IMR-90 (cell line): ENCODE measurements at places on chromosomes 12 and 14. TPM values are rescaled to one million over a fixed set of nuclear protein-coding genes. Genes with fewer than 3 reads are reported as not detected.

- DNase-seq = peak; percentile 99
Measured at GRCh38 chr12:110109037-110109836, 14.9 kb upstream of the IFT81 start.

DNA sequence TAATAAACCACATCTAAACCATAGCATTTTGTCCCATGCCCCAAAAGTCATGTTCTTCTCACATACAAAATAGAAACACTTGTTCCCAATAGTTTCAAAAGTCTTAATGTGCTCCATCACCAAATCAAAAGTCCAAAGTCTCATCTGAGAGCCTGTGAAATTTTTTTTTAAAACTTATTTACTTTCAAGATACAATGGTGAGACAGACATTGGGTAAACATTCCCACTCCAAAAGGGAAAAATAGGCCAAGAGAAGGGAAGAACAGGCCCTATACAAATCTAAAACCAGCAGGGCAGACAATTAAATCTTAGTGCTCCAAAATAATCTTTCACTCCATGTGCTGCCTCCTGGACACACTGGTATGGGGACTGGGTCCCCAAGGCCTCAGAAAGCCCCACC, 84.4 kb upstream of the AMIGO2 start:
- no peak for DNase-seq

DNA sequence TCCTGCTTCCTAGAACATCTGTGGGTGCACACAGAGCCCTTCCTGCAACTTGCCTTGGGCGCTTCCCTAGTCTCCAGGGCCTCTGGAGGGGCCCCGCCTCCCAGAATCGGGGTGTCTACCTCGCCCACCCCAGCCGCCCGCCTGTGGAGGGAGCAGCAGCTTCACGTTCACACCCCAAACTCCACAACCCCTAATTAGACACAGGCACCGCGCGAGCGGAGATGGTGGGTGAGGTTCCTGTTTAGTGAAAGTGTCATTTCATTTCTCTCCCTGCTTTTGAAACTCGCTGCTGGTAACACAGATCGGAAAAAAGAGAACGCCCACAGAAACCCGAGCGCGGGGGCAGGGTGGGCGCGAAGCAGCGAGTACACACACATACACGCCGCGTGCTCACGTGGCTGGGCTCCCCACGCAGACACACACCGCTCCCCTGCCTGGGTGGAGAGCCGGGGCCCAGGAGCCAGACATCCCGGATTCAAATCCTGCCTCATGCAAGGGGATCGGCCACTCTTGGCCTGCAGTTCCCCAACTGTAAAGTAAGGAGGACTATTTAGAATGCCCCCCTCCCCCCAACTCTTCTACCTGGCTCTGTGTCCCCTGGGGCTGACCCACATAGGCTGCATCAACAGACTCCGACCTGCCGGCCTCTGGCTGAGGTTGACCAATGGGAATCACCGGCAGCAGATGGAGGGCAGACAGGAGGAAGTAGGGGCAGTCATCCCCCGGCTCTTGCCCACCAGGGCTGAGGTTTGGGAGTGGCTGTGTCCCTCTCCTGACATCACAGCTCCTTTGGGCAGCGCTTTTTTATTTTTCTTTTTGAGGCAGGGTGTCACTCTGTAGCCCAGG, 79.2 kb upstream of the NCOR2 start:
- no peak for DNase-seq

COX8C gene
- not detected in 2 replicates for total RNA-seq

- DNase-seq = no peak
Measured at GRCh38 chr14:102870994-102871831, 51.2 kb upstream of the AMN start.

GRCh38 chr14:81638656-81639280, 105.1 kb upstream of the SEL1L start:
- no peak for DNase-seq

DNA sequence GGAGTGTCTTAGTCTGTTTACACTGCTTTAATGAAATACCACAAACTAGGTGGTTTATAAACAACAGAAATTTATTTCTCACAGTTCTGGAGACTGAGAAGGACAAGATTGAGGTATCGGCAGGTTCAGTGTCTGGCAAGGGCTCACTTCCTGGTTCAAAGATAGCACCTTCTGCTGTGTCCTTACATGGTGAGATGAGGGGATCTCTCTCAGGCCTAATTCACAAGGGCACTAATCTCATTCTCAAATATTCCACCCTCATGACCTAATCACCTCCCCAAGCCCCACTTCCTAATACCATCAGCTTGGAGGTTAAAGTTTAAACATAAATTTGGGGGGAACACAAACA, 35.0 kb upstream of the PLEK2 start:
- DNase-seq = no peak

HOXC10 gene
- total RNA-seq = not detected in 2 replicates

L3HYPDH gene
- 40.9 and 54.7 TPM in 2 replicates for total RNA-seq

DNA sequence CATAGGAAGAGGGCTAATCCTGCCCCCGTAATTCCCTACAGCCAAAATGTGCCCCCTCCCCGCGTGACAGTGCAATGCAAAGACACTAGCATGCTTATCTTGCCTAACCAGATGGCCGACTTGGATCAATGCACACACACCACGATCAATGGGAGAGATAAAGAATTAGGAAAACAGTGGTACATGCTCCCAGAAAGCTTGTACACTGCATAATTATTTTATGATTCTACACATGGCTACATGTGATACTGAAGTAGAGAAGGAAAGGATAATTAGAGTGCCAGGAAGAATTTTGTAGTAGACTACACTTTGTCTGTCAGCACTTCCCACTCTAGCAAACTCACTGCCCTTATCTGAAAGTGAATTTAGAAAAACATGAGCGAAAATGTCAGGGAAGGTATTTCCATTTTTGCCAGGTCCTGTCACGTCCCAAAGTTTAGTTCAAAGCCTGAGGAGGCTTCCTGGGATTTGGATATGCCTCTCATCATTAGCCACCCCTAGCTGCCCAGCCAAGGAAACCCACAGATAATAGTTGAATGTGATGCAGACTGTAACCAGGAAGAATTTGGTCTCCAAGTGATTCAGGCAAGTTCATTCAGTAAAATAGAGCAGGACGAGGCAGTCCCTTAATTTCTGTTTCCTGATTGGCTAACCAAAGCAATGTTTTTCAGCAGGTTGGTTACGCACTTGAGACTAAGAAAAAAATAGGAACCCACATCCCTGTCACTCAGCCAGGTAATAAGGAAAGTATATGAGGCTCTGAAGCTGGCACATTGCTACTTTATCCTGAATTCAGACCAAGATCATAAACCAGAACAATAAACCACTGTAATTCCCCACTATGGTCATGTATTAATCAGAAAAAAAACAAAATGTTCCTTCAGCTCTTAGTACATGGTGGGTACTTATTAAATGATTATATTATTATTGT, 199.6 kb upstream of the OTX2 start:
- DNase-seq = no peak

- DNase-seq = no peak
Measured at GRCh38 chr14:57573173-57573572, 79.5 kb upstream of the CCDC198 start.

- DNase-seq = no peak
Measured at GRCh38 chr12:92061061-92061460, 84.6 kb downstream of the BTG1 start.

DNA sequence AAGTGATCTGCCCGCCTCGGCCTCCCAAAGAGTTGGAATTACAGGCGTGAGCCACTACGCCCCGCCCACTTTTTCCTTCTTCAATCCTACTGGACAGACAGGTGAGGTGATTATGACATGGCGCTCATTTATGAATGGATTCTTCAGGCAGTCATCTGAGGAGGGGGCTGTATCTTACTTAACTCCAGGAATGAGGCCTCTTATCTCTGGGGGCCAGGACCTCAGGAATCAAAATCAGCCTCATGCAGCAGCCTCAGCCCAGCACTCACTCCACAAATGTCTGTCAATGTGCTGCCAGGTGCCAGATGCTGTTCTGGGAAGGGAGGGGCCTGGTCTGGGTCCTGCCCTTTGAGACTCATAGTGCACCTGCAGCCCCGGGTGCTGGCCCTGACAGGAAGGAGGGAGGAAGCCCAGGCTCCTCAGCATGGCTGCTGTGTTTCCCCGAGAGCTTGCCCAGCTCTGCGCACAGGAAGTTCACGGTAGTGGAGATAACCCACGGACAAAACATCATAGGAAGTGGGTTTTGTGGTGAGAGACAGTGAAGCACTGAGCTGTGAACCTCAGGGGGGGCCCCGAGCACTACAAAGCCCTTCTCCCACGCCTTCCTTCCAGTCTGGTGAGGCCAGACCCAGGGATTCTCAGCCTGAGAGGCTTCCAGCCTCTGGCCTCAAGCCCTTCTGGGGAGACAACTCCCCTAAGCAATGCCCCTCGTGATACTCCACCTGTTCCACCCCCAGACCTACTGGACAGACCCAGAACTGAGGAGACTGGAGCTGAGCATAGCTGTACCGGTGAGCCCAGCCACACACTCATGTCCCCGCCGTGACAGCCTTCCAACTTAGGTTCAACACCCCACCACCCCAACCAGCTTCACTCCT, 22.3 kb downstream of the GALNT6 start:
- DNase-seq = peak; percentile 60

DNA sequence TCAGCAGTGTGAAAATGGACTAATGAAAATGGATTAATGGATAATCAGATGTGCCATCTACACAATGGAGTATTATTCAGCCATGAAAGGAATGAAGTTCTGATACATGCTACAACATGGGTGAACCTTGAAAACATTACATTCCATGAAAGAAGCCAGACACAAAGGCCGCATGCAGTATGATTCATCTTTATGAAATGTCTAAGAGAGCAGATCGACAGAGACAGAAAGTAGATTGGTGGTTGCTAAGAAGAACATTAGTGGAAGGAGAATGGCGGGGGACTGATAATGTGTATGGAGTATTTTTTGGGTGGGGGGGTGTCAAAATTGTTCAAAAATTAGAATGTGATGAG, 47.3 kb downstream of the PRKAB1 start:
- peak; percentile 7 for DNase-seq

C3AR1 gene
- 0.28 and 0.36 TPM in 2 replicates for total RNA-seq

INHBC gene
- total RNA-seq = not detected in 2 replicates

GRCh38 chr12:23504641-23505399, 444.6 kb downstream of the SOX5 start:
- no peak for DNase-seq

GRCh38 chr14:94368956-94369355, 19.4 kb downstream of the SERPINA1 start:
- DNase-seq = no peak

LRRC43 gene
- 0.36 TPM in 1 of 2 replicates, not detected in the other for total RNA-seq

DNA sequence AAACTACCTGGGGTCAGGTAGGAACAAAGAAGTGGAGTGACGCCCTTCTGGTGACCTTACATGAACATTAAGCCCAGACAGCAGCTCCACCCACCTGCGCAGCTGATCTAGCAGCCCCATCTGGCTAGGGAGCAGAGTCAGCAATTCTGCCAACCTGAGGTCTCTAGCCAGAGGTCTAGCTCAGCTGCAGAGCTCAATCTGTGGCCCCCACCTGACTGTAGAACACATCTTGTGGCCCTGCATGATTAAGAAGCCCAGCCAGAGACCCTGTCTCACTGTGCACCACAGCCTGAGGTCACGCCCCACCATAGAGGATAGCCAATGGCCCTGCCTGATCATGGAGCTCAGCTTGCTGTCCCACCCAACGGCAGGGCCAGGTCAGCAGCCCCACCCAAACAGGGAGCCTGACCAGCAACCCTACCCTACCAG, 50.6 kb upstream of the HIGD1C start:
- no peak for DNase-seq

GRCh38 chr12:27342536-27342935, 9.9 kb downstream of the BMAL2 start:
- no peak for DNase-seq

PTPRR gene
- 0.18 and 0.28 TPM in 2 replicates for total RNA-seq

OR4E2 gene
- not detected in 2 replicates for total RNA-seq

DNA sequence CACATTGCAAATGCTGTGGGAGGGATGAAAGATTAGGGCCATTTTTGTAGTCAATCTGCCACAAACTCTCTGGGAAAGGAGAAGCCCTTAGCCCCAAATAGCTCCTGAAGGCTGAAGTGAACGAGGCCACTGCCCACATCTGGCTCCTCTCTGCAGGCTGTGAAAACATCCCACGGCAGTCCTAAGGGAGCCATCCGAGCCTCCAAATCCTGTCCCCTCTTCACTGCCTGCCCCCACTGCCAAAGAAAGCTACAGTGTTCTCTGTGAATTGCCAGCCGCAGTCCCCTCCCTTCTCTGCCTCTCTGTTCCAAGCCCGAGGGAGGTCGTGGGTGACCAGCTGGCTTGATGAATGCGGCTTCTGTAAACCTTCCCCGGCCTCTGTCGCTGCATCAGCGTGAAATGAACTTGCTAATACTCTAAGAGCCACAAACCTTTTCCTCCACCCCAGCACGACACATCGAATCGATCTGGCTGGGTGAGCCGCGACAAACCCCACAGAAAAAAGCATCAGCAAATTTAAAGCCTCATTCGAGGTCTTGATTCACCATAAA, 180.7 kb upstream of the NRXN3 start:
- no peak for DNase-seq

DNA sequence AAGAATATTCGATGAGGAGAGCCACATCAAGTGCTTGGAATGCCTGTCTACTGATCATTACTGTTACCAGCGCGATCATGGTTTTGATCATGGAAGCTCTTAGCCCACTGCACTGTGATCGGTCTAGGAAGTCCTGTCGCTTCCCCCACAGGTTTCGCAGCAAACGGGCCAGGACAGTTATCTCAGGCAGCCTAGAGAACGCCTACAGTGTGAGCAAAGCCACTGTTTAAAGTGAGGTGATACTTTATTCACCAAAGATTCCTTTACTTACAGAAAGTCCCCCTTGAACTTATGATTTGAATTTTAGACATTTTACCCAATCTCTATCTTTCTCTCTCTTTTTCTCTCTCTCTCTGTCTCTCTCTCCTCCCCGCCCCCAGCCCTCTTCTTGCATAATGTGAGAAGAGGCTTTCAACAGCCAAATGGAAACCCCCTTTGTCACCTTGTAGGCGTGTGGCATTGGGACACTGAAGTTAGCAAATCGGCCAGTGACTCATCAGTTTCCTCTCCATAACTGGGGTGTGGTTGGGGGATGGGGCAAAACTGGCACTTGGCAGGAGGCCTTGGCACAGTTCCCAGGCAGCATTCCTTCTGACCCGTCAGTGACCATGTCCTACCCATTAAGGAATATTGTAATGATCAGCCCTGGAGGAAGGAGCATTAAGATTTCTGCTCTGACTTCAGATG, 214.8 kb downstream of the CHST11 start:
- DNase-seq = peak; percentile 84

GRCh38 chr12:121697093-121697698, 15.4 kb upstream of the TMEM120B start:
- peak; percentile 53 for DNase-seq

DNA sequence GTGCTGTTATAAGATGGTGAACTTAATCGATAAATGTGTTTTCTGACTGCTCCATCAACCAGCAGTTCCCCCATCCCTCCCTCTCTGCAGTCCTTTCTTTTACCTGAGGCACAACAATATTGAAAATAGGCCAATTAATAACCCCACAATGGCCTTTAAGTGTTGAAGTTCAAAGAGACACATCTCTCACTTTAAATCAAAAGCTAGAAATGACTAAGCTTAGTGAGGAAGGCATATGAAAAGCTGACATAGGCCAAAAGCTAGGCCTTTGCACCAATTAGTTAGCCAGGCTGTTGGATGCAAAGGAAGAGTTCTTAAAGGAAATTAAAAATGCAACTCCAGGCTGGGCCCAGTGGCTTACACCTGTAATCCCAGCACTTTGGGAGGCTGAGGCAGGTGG, 43.7 kb downstream of the SAV1 start:
- DNase-seq = no peak

- no peak for DNase-seq
Measured at GRCh38 chr14:58281969-58282368, 16.4 kb upstream of the ARID4A start.

R3HDM2 gene
- total RNA-seq = 6.1 and 7.5 TPM in 2 replicates
